ENCODE measurements at places on chromosomes 7 and 10. TPM values are rescaled to one million over a fixed set of nuclear protein-coding genes. Genes with fewer than 3 reads are reported as not detected.
A peak's percentile ranks its signal among the peaks of the same experiment; 100 is the strongest.

- DNase-seq, result no peak
Measured at GRCh38 chr10:45502458-45502857, 128.4 kb downstream of the ALOX5 start.

- peak; percentile 69 for DNase-seq
Measured at GRCh38 chr7:12674861-12675260, 12.6 kb upstream of the ARL4A start.

DNA sequence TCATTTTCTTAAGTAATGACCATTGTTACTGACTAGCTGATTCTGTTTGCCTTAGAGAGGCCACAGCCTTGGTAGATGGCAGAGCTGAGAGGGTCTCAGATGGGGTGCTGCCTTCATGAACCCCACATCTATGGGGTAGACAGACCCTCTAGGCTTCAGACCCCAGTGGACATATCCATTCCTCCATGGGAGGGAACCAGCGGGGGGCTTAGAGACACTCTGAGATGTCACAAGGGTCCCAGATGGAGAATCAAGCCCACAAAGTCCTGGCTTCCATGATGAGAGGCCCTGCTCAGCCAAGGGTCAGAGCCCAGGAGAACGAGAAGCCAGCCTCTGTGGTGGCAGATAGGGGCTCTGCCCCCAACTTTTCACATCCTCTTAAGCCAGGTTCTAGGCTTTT, 408.6 kb downstream of the TCERG1L start:
- no peak for DNase-seq

DNA sequence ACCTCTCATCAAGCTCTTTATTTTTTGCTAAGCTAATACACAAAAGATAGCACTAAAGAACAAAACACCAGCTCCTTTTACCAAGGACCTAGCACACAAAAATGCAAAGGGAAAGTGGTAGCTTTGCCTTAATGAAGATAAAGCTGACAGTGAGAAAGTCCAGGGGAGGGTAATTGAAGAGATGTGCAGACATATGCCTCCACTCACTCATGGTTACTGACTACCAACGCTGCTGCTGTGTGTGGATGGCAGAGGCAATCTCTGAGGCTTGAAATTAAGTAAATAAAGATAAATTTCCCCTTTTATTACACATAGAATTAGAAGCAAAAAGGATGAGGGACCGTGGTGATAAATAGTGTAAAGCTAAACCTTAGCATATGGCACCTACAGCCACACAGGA, 87.0 kb downstream of the HGF start:
- no peak for DNase-seq

GRCh38 chr7:37269711-37270508, 178.8 kb downstream of the ELMO1 start:
- no peak for DNase-seq

- no peak for DNase-seq
Measured at GRCh38 chr10:86770412-86770960, 14.1 kb downstream of the BMPR1A start.

DNA sequence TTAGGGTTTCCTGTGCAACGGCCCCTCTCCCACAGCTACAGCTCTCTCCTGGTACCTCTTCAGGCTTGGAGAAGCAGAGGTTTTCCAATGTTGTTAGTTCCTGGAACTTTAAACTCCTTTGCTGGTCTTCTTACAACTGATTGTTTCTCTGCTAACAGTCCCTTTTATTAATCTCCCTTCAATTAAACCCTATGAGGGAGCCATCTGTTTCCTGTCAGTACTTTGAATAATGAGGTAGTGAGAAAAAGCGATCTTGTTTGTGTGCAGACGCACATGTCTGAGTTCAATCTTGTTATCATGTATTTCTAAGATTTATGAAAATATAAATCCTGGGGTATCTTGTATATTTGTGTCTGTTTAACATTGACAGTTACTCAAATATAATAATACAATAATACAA, 102.4 kb downstream of the MDFIC start:
- no peak for DNase-seq

GRCh38 chr7:298743-299142, 8.8 kb downstream of the FOXL3 start:
- DNase-seq, result no peak

DNA sequence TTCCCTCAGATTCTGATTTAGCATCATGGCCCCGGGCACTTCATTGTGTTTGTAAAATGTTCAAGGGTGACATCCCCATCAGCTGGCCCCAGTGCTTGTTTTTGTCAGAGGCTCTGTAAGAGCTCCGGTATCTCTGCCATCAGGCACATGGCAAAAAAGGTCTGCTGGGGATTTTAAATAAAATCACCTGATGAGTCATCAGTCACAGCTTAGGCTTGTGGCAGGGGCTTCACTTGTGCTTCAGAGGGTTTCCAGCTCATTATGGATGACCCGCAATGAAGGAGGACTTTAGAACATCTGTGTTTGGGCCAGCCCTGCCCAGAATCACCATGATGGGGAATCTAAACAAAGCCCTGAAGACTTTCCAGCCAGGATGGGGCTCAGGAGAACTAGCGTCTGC, 259.9 kb downstream of the ZEB1 start:
- DNase-seq, result no peak

GRCh38 chr10:63228237-63228636, 95.1 kb downstream of the NRBF2 start:
- DNase-seq, result no peak

GRCh38 chr7:122488241-122488640, 183.7 kb upstream of the FEZF1 start:
- DNase-seq, result no peak

DNA sequence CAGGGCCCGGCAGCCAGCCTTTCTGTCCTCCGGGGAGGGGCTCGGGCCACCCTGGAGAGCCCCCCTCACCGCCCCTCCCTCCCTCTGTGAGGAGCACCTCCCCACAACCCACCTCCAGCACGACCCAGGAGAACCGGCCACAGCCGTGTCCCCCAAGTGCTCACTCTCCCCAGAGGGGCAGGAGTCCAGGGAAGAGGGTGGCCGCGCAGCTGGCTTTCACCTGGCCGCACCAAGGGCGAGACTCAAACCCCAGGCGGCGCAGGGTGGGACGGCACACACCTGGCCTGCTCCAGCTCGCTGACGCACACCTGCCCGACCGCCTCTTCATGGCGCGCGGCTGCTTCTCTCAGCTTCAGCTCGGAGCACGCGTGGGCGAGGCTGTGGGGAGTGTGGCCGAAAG, 73.4 kb downstream of the CFAP46 start:
- no peak for DNase-seq

- DNase-seq, result no peak
Measured at GRCh38 chr10:30346131-30346530, 2.9 kb downstream of the MTPAP start.

GRCh38 chr7:147308539-147308938, 1191.9 kb downstream of the CNTNAP2 start:
- DNase-seq, result no peak

GRCh38 chr10:70317272-70317942, 33.6 kb upstream of the NPFFR1 start:
- DNase-seq, result no peak

- no peak for DNase-seq
Measured at GRCh38 chr7:154777023-154777422, 225.9 kb downstream of the PAXIP1 start.

DNA sequence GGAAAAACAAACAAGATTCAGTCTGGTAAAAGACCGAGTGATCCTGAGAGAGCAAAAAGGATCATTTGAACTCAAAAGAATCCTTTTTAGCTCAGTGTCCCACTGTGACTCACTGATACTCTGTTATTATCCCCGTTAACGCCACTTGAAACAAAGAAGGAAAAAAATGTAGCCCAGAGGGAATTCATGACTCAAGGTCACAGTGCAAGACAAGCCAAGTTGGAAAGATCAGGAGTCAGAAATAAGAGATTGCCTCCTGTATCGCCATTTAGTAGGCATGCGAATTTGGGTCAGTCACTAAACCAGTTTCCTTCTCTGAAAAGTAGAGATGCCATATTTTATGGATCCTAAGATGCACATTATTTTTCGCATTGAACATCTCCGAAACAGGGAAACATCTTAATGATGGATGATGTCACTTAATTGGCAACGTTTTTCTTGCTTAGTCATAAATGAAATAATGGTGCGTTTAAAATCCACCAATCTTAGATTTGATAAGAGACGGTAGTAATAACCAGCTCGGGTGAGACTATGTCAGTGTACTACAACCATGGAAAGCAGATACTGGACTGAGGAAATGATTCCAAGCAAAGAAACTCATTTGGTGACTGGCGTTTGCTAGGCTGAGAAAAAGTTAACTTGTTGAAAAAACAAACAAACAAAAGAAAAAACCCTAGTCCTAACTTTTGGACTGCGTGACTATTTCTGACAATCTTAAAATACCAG, 502.0 kb upstream of the CELF2 start:
- DNase-seq, result no peak

- DNase-seq, result no peak
Measured at GRCh38 chr7:83143107-83143506, 19.6 kb downstream of the PCLO start.

DNA sequence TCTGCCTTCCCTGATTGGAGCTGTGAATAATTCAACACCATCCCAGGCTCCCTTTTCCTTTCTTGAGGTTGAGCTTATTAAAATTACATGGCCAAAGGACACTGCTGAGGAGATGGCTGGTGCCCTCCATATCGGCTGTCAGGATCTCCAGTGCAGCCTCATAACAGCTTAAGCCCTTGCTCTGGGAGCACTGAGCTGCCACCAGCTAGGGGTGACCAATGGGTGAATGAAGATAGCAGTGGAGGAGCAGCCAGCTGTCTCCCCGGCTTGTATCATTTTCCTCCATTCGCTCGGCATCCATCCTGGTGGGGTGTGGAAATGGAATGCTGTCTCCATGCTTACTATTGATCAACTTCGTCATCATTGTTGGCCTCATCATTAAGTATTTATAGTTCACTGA, 154.6 kb downstream of the TMEM178B start:
- DNase-seq, result no peak

DNA sequence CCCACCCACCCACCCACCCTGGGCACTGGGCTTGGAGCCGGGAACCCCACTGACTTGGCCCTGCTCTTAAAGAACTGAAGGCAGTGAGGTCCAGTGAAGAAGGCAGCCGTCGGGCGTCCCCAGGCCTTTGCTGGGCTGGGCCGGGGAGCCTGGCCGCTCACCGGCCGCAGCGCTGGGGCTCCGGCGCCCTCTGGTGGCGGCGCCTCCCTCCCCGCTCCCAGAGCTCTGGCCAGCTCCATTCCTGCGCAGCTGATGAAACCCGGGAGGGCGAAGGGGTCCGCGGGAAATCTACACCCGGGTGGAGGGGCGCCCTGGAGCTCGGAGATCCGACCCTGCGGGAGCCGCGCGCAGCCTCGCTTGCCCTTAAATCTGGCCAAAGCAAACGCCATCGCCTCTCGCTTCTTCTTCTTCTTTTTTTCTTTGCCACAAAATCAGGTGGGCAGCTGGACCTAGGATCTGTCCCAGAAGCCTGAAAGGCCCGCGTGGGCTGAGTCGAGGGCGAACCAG, 1.7 kb upstream of the CXCL12 start:
- DNase-seq, result peak; percentile 16

DNA sequence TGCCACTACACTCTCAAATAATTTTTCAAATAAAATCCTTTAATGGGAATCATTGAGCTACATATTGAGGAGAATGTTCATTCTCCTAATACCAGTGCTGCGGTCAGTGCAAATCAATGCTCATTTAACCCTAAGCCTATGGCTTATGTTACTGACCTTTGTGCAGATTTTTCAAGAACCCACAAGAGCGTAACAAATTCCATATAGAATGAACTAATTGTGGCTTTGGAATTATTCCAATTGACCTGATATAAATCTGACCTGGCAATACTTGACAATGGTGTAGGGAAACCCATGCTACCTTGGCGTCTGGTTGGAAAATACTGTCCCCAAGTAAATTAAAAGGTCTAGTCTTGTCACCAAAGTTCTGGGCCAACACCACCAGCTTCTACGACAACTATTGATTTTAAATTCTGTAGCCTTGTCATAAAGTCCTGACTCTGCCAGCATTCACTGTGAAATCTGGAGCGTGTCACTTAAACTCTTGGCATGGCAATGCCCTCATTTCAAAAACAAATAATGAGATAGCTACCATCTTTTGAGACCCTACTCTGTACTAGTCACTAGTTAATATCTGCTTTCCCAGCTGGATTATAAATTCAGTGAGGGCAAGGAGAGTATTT, 320.9 kb downstream of the AHR start:
- DNase-seq, result no peak

DNA sequence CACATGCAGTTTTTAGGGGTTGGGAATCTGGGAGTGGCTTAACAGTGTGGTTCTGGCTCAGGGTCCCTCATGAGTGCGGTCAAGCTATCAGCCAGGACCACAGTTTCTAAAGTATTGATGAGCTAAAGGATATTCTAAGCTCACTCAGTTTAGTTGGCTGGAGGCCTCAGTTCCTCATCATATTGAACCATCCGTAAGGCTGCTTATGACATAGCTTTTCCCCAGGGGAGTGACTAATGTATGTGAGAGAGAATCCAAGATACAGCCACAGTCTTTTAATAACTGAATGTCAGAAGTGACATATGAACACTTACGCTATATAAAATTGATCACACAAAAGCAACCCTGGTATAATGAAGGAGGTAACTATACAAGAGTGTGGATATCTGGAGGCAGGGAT, 245.3 kb downstream of the POLR1F start:
- DNase-seq, result no peak

DNA sequence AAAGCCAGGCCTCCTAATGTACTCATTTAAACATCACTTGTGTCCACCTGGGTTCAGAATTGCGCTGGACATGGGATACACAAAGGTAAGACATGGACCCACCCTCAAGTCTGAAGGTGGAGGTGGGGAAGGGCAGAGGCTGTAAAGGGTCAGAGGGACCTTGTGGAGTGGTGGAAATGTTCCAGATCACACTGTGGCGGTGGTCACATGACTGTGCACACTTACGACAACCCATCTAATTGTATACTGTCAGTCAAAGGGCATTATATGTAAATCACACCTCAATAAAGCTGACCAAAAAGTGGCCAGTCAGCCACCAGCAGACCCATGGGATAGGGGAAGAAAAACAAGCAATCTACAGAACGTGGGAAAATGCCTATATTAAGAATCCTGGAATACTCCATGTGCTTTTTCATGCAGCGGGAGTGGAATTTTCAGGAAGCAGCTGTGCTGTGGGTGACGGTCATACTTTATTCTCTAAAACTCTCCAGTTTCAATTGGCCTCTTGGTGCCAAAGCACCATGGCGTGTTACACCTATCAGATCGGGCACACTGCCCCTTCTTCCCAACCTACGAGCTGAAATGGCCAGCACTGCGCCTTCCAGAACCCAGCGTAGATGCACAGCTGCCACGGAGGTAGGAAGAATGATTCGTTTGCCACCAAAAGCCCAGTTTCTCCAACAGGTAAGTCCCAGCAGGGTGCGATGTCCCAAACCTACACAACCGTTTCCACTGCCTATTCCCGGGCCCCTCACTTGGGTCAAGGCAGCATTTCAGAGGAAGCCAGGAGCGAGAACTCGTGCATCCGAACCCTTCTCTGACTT, 69.8 kb downstream of the PRKAG2 start:
- no peak for DNase-seq

Gene CCDC146
- 9.2 TPM for total RNA-seq

Gene DIP2C
- 2.0 TPM for total RNA-seq

Gene LIPJ
- total RNA-seq, result not detected

Gene MRLN
- not detected for total RNA-seq

Gene EN2
- not detected for total RNA-seq

Gene C7orf57
- total RNA-seq, result 0.10 TPM

Gene R3HCC1L
- 18.0 TPM for total RNA-seq

Gene SLC18A3
- total RNA-seq, result not detected

Gene FBXL13
- 0.17 TPM for total RNA-seq

Gene ACTL6B
- not detected for total RNA-seq

Gene OR2F1
- total RNA-seq, result not detected
